HuH-7.5 (cell line): ENCODE measurements at places on chromosomes 6 and 20.

DNA sequence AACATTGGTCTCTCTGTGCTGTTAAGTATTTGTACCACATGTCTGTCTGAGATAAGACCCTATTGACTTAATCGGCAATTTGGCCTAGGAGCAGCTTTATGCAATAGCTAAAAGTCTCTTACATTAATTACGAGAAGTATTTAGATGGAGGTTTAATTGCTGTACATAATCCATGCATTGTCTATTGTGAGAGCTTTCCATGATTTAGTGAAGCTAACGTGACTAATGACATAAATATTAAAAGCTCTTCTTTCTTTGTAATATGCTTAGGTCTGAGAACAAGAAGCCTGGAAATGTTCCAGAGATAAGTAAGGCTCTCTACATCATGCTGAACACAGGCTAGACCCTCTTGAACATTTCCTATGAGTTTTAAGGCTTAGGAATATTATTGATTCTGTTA is 32.7 kb upstream of the FAM83B start:
- no peak for DNase-seq

- DNase-seq, result no peak
Observed at GRCh38 chr6:11479296-11479695, 58.3 kb upstream of the TMEM170B start.

GRCh38 chr6:125639466-125640020 is 109.9 kb upstream of the HEY2 start:
- DNase-seq, result no peak

DNA sequence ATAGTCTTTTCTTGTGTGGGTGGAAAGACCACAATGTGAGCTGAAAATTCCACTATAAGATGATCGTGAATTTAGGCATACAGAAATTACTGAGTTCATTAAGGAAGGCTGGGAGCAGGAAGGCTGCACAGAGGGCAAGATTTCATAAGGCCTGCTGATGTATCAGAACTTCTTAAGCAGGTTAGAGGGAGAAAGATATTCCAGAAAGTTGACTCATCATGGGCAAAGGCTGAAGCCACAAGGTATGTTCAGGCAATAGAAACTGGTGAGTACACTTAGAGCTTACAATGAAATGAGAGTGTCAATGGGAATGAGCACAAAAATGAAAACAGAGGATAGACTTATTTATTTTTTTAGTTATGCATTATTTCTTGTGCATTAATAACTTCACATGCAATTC is 618.6 kb downstream of the CBLN4 start:
- no peak for DNase-seq

GRCh38 chr6:38477680-38478260 is 162.0 kb downstream of the BTBD9 start:
- no peak for DNase-seq

DNA sequence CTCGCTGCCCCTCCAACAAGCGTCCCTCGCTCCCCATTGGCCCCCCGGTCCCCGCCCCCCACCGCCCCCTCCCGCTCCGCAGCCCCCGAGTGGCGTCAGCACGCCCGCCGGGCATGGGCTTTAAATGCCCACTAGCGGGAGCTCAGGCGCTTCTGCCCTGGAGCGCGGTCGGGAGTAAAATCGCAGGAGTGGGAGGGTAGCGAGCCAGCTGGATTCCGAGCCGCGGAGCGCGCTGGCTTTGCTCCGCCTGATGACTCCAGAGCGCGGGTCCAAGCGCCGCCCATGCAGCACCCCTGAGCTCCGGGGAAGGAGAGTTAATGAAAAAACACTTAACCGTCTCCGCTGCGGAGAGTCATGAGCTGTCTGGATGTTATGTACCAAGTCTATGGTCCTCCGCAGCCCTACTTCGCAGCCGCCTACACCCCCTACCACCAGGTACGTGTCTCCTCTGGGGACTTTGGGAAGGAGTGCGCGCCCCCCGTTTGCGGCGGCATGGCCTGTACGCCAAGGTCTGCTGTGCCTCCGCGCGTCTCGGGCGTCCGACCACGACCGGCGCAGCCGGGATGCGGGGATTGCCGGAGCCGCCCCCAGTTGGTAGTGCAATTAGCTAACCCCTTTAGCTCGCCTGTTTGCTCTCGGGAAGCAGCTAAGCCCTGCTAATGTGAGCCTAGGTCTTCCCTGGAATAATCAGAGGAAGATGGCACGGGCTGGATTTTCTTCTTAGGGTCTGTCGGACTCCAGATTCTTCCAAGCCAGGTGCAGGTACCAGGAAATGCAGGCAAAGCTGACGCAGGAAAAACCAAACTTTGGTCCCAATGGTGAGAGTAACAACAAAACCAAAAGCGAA is at the start of gene VGLL2:
VGLL2 (plus strand) TSS at position 149 of the 847 bp plus-strand sequence; CDS start at position 355, 206 bp downstream.
- DNase-seq, result peak; percentile 81

GRCh38 chr6:96899019-96899418 is 1.3 kb upstream of the NDUFAF4 start:
- DNase-seq, result no peak
